Posterior vena cava (tissue), 2 donors: ENCODE measurements at places on chromosomes 7 and 10. TPM values are rescaled to one million over a fixed set of nuclear protein-coding genes. Genes with fewer than 3 reads are reported as not detected.

DNA sequence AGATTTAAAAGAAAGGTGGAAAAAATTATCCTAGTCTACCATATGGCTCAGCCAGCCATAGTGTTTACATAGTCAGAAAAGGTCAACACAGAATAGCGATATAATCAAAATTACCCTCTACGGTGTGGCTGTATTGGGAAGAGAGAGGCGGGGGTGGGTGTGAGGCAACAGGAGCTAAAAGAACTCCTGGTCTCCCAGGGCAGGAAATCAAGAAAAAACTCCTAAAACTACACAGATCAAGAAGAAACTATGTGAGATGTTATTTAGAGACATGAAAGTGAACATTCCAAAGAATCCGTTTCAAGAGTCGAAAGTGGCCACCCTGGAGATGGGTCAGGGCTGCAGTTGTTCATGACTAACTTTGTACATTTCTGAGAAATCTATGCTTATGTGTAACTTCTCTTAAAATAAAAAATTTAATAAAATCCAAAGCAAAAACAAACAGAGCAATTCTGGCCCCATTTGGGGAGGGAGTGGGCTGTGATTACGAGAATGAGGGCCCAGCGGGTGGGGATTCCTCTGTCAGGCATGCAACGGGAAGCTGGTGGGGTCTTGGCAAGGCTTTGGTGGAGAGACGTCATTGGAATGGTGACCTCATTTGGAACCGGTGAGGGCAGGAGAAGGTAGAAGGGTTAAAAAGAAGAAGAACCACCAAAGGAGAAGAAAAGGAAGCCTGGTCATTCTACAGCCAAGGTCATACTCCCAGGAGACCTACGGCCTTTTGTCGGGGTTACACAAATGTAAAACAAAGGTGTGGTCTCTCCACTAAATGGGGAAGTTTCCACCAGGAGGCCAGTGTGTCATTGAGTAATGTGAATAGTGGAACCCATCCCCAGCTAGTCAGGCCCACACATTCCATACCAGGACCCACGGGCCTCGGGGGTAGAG lies 71.2 kb upstream of the DUSP5 start:
- DNase-seq: peak; percentile 82

GRCh38 chr7:33986951-33987947 lies 81.9 kb downstream of the BMPER start:
- no peak for DNase-seq

DNA sequence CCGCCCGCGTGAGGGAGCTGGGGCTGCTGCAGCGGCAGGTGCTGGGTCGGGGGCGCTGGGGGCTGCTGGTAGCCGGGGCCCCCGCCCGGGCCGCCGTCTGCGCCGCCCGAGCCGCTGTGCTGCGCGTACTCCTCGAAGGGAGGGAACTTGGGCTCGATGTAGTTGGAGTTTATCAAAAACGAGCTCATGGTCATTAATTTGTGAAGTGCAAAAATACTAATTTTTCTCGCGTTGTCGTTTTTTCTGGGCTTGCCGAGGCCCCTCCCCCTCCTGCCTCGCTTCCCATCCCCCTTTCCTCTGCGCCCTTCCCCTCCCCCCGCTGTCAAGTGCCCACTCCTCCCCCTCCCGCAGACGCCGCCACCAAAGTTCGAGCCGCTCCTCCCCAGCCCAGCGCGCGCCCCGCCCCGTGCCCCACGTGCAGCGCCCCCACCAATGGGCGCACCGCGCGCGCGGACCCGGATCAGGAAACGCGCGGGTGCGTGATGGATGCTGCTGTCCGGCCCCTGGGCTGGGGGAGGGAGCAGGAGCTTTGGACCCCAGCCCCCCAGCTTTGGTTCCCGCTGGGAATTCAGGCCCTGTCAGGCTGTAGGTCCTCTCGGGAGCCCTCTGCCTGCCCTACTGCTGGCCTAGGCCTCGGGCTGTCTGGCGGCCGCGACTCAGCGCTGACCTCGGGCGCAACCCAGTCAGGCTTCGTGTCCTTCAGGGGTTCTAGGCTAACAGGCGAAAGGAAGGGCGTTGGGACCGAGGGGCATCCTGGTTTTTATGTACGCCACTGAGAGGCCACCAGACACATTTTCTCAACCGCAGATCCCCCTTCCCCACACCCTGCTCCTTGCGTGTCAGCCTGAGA lies at the start of gene HOXA4:
TSS of gene HOXA4 (minus strand) at position 218 of the 850 bp plus-strand sequence. CDS start at position 194, 24 bp downstream.
- peak; percentile 97 for DNase-seq

The TMEM176B gene
- 65.3 TPM for total RNA-seq

GRCh38 chr7:40419806-40420205 lies 285.0 kb downstream of the SUGCT start:
- DNase-seq: no peak

- DNase-seq: no peak
Observed at GRCh38 chr10:95588025-95588424, 26.9 kb upstream of the SORBS1 start.

GRCh38 chr7:693280-693679 lies 33.2 kb upstream of the DNAAF5 start:
- peak; percentile 70 for DNase-seq

DNA sequence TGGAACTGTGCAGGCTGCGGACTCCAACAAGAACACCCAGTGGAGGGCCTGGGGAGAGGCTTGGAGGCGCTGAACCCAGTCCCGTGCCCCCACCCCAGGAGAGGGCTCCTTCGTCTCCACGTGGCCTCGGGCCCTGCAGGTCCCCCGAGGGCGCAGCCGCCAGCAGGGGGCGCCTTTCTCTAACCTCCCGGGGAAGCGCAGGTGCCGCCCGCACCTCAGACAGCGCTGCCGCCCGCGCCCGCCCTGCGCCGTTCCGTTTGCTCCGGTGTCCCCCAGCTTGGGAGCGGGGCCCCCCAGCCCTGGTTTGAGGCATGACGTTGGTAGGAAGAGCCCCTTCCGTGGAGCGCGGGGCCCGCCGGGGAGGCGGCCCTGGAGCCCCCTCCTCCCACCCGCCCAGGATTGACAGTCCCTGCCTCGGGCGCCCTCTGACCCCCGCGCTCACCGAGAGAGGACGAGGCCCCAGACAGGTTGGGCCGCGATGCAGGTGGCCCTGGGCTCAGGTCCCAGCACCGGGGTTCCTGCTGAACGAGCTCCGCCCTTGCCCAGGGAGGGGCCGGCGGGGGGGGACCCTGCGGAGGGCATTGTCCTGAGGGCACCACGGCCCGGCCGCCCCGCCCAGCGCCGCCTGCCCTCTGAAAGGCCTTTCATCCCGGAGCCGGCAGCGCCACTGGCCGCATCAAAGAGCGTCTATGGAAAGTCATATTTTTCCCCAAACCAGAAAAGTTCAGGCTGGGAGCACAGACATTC lies 42.8 kb downstream of the FOXL3 start:
- peak; percentile 94 for DNase-seq

GRCh38 chr7:94274828-94275227 lies 119.9 kb upstream of the COL1A2 start:
- no peak for DNase-seq

- DNase-seq: no peak
Observed at GRCh38 chr10:12340371-12340770, 9.0 kb upstream of the CAMK1D start.

DNA sequence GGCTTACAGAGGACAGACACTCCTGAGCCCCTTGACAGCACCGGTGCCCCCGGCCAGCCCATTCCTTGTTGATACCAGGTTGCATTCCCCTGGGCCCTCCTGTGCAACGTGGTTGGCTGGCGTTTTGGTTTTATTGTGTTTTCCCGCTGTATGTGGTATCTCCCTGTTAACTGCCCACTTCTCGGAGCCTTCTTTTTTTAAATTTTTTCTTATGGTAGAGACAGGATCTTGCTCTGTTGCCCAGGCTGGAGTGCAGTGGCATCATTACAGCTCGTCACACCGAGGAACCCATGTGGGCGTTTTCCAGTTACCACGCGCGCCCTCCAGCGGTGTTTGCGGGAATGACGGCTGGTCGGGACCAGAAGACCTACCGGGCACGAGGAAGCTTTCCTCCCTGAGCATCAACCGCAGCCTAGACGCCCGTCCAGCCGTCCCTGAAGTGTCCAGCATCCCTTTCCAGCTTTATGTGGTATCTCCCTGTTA lies 16.9 kb upstream of the ZFAND2A start:
- DNase-seq: peak; percentile 93

DNA sequence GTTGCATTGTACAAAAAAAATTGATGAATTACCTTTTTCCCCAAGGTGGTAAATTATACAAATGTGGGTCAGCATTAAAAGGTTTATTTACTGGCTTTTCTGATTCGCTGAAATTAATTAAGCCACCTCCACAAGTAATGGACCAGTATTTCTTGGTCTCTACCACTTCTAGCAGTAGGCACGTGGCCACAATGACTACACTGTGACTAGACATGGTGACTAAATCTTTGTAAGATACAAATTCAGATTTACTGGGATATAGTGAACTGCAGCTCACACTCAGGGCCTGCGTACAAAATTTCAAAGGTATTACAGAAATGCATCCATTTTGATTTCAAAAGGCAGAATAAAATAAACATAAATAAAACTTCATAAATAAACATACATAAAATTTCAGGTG lies 10.9 kb downstream of the HPSE2 start:
- no peak for DNase-seq

DNA sequence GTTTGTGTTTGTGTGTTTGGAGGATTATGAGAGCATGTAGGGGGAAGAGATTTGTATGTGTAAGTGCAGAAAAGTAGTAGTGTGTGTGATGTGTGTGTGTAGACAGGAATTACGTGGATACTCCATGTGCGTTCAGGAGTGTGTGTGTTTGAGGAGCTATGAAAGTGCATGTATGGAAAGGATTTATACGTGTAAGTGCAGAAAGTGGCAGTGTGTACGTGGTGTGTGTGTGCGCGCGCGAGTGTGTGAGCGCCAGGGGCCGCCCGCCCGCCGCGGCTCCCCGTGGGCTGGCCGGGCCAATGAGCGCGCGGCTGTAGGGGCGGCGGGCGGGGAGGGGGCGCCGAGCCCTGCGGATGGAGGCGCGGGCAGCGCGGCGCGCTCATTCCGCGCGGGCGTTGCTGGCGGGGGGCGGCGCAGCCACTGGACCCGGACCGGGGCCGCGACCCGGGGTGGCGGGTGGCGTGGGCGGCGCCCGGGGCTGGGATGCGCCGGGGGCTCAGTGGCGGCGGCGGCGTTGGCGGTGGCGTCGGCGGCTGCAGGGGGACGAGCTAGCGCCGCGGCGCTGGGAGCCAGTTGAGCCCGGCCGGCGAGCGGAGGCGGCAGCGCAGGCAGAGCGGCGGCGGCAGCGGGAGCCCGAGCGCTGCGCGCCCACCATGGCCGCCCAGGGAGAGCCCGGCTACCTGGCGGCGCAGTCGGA lies at the start of gene BICC1:
TSS of gene BICC1 (plus strand) at position 382 of the 697 bp plus-strand sequence. CDS start at position 654, 272 bp downstream.
- DNase-seq: peak; percentile 82

The PROSER2 gene
- total RNA-seq: 2.0 TPM

- no peak for DNase-seq
Observed at GRCh38 chr10:117342641-117343040, 32.6 kb downstream of the PDZD8 start.

GRCh38 chr10:61708846-61709245 lies 46.1 kb downstream of the CABCOCO1 start:
- DNase-seq: no peak

The C7orf57 gene
- total RNA-seq: not detected

- no peak for DNase-seq
Observed at GRCh38 chr7:66790196-66790595, 49.7 kb downstream of the RABGEF1 start.

DNA sequence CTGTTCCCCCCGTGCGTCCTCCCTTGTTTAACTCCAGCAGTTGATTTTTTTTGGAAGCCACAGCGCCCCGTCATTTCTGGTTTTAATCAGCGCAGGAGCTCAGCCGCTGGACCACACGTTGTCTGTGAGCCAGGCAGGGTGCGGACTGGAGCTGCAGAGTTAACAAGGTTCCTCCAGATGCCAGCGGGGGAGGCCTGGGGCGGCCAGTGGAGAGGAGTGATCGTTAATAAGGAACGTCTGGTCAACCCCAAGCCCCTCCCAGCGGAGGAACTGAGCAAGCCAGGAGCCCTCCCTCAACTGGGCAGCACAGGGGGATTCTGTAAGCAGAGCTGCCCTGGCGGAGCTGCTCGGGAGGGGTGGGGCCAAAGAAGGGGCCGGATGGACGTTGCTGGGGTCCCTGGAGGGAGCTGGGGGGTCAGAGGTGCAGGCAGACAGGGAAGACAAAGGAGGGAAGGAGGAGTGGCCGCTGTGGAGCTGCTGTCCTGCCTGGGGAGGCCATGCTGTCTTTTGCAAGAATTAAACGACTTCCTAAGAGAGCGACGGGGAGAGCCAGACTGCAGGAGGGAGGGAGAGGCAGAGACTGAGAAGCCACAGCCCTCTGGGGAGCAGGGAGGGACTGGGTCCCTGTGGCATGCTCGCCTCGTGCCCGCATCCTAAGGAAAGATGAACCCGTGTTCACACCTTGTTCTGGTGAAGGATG lies 537.1 kb upstream of the FOXK1 start:
- peak; percentile 88 for DNase-seq

DNA sequence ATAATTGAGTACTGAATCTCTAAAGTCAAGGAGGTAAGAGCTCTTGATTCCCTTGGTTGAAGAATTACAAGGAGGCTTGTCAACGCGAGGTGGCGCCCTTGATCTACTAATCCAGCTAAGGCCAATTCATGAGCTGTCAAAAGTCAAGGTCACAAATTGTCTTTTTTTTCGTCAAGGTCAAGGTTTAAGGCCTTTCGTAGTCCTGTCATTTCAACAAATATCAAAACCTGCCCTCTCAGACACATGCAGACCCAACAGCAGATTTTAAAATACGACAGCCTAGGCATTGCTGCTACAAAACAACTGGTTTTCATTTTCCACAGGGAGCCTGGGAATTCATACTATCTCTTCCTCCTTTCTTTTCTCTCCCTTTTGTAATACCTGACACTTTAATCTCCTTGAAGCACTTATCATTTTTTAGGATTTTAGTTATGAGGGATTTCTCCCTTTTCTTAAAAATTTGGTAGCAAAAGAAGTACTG lies 3.6 kb downstream of the HOXA13 start:
- DNase-seq: peak; percentile 94

DNA sequence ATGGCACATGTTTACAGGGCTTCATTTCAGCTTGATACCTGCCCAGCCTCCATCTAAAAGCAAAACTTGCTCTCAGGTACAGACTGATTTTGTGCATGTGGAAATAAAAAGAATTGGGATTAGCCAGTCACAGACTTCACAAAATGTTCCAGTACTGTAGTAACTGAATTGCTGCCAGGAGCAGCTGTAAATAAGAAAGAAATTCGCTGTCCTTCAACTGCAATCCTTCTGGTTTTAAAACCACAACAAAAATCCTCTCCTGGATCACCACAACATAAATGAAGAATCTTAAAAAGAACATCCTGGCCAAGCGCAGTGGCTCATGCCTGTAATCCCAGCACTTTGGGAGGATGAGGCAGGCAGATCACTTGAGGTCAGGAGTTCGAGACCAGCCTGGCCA lies 3.9 kb upstream of the MIOS start:
- DNase-seq: no peak

The JAKMIP3 gene
- total RNA-seq: 0.62 TPM

GRCh38 chr10:24847112-24848070 lies 105.0 kb downstream of the PRTFDC1 start:
- no peak for DNase-seq

The IGFBP3 gene
- total RNA-seq: 147 TPM

DNA sequence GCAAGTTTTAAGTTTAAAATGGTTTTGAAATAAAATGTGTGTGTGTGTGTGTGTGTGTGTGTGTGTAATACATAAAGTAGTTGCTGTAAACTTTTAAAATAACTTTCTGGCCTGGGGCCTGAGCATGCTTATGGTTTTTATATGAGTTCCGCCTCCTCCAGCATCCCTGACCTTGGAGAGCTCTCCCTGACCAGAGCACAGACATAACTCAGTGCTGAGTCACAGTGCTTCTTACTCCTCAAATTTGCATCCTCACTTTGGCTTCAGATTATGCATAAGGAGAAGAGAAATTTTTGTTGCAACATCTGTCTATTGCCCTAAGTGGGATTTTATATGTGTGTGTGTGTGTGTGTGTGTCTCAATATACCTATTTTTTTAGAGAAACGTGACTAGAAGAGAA lies 200.8 kb downstream of the ELMO1 start:
- no peak for DNase-seq
